ENCODE measurements at places on chromosomes 1 and 21. TPM values are rescaled to one million over a fixed set of nuclear protein-coding genes. Genes with fewer than 3 reads are reported as not detected.

The BCL2L15 gene
- 3.3 TPM for total RNA-seq

The SLC44A3 gene
- total RNA-seq, result 31.8 TPM

The EFNA1 gene
- total RNA-seq, result 202 TPM

The REN gene
- total RNA-seq, result 0.23 TPM

The SH2D2A gene
- total RNA-seq, result 1.6 TPM

- DNase-seq, result no peak
Observed at GRCh38 chr1:173570370-173571007, 32.4 kb downstream of the SLC9C2 start.

GRCh38 chr1:20168564-20169491, 17.1 kb upstream of the UBXN10 start:
- no peak for DNase-seq

DNA sequence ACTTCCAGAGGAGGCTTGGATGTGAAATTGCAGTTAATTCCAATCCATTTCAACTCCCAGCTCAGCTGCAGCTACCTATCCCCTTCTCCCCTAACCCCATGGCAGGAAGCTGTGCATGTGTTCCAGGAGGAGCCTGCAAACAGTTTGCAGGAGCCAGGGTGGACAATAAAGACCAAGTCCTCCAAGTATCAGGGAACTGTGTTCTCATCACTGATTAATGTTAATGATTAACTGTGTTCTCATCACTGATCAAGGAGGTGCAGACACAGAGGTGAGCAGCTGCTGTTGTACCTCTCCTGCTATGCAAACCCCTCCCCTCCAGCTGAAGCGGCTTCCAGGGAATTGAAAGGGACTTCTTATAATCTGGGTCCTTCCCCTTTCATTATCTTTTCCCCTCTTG, 19.2 kb downstream of the CLDN19 start:
- DNase-seq, result no peak

DNA sequence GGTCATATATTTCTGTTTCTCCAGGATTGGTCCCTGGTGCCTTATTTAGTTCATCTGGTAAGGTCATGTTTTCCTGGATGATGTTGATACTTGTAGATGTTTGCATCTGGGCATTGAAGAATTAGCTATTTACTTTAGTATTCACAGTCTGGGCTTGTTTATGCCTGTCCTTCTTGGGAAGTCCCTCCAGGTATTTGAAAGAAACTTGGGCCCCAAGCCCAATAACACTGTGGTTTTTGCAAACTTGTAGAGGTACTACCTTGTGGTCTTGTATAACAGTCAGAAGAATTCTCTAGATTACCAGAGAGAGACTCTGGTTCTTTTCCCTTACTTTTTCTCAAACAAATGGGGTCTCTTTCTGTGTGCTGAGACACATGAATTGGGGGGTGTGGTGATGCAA, 251.4 kb upstream of the B3GALT2 start:
- no peak for DNase-seq

GRCh38 chr1:21531241-21531640, 22.0 kb downstream of the ALPL start:
- no peak for DNase-seq

DNA sequence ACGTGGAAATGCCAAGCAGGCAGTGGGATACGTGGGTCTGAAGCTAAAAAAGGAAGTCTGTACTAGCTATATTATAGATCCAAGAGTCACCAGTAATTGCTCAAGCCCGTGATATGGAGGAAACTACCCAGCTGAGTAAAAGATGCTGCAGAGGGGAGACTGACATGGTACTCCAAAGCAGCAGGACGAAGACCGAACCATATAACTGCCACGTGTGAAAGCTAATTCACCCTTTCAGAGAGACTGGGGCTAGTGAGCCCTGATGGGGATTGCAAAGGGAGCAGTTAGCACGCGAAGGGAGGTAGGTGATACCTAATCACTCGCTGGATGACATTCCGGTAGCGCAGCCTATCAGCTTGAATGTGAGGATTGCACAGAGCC, 316 bp downstream of the AP4B1 start:
- no peak for DNase-seq

- no peak for DNase-seq
Observed at GRCh38 chr1:95534985-95535384, 301.0 kb downstream of the RWDD3 start.

DNA sequence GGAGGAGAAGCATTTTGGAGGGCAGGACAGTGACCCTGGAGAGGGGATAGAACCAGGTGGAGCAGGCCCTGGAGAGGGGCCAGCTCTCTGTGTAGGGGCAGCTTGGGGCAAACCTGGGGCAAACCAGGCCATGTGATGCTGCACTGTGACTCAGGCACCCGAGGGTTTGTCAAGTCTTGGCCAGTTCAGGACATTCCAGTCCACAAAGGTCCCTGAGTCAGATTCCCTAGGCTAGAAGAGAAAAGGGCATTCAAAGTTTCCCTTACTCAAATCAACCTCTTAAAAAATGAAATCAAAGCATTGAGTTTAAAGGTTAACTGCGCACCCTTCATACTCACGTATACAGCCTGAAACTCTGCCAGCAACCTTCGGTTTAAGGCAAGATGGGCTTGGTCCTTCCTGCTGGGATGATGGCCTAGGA, 25.2 kb upstream of the PLA2G2C start:
- DNase-seq, result no peak

GRCh38 chr21:42737951-42738590, 84.7 kb downstream of the PDE9A start:
- peak; percentile 23 for DNase-seq

GRCh38 chr1:244815600-244816099, 19.8 kb upstream of the COX20 start:
- DNase-seq, result no peak

- DNase-seq, result no peak
Observed at GRCh38 chr1:145979746-145980456, 15.4 kb downstream of the POLR3GL start.

GRCh38 chr1:57889676-57890320, 465.9 kb upstream of the DAB1 start:
- no peak for DNase-seq

DNA sequence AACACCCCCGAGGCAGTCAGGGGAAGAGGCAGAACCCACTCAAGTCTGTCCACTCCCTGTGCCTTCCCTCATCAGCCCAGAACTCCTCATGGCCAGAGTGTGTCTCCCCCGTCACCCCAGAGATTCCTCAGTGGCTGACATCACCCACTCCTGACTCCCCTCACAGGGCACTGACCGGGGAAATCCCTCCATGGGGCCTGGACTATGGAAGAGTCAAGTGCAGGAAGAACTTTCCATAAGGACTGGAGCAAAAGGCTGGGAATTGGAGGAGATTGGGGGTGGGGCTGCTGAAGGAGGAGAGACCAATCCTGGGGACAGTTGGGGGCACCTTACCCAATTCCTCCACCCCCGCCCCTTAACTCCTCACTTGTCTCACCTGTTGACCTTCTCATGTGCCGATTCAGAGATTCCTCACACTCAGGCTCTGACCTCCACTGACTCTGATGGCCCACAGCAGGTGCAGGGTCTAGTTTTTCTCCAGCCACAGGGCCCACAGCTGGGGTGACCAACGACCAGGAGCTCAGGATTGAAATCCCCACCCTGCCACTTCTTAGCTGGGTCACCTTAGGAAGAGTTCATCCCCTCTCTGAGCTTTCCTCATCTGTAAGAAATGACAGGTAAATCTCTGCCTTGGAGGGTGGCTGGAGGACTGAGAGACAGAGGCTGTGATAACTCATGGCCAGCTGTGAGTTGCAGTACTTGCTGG, 481 bp upstream of the EXTL1 start:
- DNase-seq, result no peak

Measured in lung (tissue), 17 donors.